ENCODE measurements at places on chromosomes 3 and 15.

DNA sequence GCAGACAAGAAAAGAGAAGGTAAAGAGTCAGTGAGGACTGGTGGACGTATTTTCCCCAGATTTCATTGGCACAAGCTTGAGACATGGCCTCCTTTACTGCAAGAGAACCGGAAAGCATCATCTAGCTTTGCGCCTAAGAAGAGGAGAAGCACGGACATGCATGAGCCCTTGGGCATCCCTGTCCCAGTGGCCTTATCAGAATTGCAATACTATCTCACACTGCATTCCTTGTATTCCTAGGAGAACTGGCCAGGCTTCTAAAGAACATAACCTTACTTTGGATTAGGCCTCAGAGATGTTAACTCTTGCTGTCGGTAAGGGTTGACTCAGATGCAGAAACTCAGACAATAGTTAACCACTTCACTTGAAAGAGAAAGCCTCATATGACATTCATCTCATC, 229.5 kb upstream of the PRICKLE2 start:
- no peak for DNase-seq

GRCh38 chr3:13404626-13405452, 15.3 kb downstream of the NUP210 start:
- DNase-seq, result no peak

DNA sequence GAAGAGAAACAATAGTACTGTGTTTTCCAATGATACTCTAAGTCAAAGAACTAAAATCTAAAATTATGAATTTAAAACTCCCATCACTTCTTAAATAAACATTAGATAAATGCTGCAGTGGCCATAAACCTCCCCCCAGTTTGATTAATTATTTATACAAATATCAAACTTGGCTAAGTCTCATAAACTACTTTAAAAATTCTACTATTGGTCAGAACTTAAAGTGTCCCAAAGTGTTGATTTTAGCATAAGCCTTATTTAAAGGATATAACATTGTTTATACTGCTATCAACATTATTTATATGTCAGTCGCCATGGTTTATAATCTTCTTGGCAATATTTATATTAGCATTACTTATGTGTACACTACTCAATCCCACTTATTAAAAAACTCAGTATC, 132.4 kb downstream of the SCAPER start:
- no peak for DNase-seq

DNA sequence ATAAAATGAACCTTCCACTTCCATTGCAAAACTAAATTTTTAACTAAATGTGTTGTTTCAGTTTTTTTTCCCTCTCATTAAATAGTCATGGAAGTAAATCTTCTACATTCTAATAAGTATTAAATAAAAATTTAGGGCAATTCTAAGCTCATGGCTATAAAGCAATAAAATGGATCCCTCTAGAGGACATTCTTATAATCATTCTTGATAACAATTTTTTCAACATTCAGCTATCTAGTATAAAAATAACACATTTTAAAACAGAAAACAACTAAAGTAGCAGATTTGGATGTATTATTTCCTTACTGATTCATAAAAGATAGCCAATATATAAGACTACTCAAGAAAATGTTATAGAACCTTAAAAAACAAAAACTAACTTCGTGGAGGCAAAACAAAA, 393.1 kb downstream of the PLOD2 start:
- DNase-seq, result no peak

DNA sequence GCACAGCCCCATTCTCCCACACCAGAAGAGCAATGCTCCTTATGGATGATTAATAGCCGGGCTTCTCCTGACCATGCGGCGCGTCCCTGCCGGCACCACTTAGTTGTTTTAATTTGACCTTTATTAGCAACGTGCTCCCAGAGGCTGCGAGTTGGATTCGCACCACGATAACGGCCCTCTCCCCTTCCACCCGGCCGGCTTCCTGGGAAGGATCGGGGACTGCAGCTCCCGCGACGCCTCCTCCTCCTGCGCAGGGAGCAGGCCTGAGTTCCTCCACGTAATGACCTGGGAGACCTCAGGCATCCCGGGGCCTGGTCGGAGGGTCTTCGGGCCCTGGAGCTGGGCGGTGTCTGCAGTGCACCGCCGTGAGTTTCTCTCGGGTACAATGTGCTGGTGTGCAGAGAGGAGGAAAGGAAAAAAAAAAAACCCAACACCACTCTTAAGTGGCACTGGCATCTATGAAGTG, 243.3 kb upstream of the TOPAZ1 start:
- no peak for DNase-seq

GRCh38 chr3:124229836-124230235, 237.9 kb upstream of the ROPN1 start:
- DNase-seq, result no peak

DNA sequence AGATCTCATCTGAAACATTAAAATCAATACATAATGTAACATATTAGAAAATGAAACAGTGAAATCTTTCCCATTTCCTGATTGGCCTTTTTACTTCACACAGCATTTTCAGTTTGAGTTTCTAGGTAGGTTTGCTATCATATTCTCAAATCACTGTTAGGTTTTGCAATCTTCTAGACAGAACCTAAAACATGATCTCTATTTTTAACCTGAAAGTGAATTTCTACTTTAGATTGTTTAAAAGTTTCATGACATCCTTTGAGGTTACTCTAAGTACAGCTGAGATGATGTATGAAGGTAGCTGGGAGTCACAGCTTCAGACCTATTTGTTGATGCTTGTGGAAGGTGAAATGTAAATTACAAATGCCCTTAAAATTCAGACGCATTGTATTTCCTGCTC, 118.4 kb upstream of the GPR149 start:
- no peak for DNase-seq

DNA sequence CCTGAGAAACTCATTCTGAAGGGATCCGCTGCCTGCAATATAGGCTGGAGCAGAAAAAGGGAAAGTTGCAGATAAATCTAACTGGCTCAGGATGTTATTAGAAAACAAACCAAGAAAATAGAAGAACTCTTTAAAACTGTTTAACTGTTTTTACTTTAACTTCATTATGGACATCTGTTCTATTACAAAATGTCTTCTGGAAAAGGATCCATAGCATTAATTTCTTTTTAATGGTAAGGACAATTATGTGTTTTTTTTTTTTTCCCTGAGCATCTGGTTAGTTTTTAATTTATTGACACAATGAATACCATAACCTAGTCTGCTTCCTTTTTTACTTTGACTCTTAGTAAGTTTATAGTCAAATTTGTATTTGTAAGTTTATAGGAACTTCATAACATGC, 239.5 kb downstream of the NAALADL2 start:
- no peak for DNase-seq

- no peak for DNase-seq
These were observed 51.4 kb downstream of the SLC30A4 start for GRCh38 chr15:45471151-45471550.

- DNase-seq, result no peak
These were observed 11.3 kb downstream of the TMEM108 start for GRCh38 chr3:133049491-133049890.

DNA sequence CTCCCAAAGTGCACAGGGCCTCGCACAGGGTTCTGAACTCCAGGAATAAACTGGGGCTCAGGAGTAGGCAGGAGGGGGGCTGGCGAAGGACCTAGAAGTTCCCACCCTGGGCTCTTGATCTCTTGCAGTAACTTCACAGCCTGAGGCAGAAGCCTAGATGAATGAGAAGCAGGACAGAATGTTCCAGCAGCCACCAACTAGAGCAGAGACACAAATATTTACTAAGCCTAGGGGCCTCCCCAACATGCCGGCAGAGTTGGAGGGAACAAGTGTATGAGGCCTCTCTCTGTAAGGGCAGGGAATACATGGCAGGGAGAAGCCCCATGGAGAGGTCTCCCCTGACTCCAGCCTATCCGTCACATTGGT, 25.3 kb upstream of the C15orf39 start:
- no peak for DNase-seq

- no peak for DNase-seq
These were observed 233.4 kb downstream of the CHST2 start for GRCh38 chr3:143352850-143353550.

DNA sequence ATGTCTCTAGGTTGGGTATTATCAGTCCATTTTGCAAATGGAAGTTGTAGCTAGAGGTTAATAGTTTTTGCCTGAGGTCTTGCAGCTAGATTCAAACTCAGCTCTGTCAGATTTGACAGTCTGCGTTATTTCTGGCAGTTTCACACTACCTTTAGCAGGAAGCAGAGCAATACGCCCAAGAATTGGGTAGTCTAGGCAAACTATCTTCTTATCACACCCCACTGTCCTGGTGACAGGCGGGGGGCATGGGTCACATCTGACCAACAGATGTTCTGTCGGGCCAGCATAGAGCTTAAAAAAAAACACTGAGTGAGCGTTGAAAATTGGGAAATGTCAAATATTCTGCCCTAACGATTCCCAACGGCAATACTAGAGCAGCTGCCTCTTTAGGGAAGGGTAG, 5.7 kb downstream of the GPR160 start:
- no peak for DNase-seq

GRCh38 chr3:136562026-136562425, 190.2 kb downstream of the STAG1 start:
- no peak for DNase-seq

- DNase-seq, result no peak
These were observed 213.0 kb downstream of the PTPRG start for GRCh38 chr3:61774279-61774890.

Data from AG10803 (cell line).